Heart right ventricle (tissue), 16 donors: ENCODE measurements at places on chromosomes 3 and 15. TPM values are rescaled to one million over a fixed set of nuclear protein-coding genes. Genes with fewer than 3 reads are reported as not detected.

CHRM5 gene
- polyA plus RNA-seq: not detected

VILL gene
- 4.8 TPM for polyA plus RNA-seq

RBMS3 gene
- 3.2 TPM for polyA plus RNA-seq

DNA sequence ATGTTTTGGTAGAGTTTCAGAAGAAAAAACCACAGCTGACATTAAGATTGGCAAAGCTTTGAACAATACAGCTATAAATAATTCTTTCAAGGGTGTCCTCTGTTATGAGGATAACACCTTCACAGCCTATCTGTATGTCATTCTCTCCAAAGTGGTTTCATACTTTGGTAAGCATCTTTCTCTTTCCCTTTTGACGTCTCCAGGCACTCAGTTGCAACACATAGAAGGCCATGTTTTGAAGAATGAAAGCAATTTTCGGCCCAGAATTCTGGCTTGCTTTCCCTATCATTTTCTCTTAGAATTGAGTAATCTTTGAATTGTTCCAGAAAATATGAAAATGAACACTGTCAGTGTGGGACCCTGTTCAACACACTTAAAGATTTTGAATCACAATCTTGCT lies 200.0 kb upstream of the CBLB start:
- DNase-seq: no peak

GRCh38 chr3:61956236-61956635 lies 394.9 kb downstream of the PTPRG start:
- no peak for DNase-seq

- DNase-seq: no peak
Observed at GRCh38 chr3:45568848-45569762, 25.4 kb upstream of the LIMD1 start.

GRCh38 chr15:85800478-85801123 lies 5.9 kb upstream of the KLHL25 start:
- DNase-seq: peak; percentile 70

- no peak for DNase-seq
Observed at GRCh38 chr3:46354984-46355383, 1.1 kb downstream of the CCR2 start.

RASGRP1 gene
- 0.04 TPM for polyA plus RNA-seq

MON1A gene
- 10.6 TPM for polyA plus RNA-seq

- DNase-seq: no peak
Observed at GRCh38 chr3:81452418-81452817, 309.0 kb downstream of the GBE1 start.

GRCh38 chr15:96415513-96416217 lies 85.2 kb downstream of the NR2F2 start:
- DNase-seq: no peak

DNA sequence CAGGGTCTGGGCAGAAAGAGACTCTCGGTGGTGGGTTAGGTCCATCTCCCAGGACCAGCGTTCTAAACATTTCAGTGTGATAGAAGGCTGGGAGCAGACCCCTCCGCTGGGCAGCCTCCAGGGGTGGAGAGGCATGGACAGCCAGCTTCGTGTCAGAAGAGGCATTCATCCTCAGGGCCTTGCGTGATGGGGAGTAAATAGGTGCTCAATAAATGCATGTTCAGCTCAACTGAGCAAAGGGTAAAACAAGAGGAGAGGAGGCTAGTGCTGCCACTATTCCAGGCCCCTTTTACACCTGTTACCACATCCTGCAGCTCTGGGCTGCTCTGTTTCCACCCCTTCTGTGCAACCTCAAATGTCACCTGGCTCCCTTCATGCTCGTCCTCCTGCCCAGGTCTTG lies 49.0 kb downstream of the SEMA5B start:
- no peak for DNase-seq

DNA sequence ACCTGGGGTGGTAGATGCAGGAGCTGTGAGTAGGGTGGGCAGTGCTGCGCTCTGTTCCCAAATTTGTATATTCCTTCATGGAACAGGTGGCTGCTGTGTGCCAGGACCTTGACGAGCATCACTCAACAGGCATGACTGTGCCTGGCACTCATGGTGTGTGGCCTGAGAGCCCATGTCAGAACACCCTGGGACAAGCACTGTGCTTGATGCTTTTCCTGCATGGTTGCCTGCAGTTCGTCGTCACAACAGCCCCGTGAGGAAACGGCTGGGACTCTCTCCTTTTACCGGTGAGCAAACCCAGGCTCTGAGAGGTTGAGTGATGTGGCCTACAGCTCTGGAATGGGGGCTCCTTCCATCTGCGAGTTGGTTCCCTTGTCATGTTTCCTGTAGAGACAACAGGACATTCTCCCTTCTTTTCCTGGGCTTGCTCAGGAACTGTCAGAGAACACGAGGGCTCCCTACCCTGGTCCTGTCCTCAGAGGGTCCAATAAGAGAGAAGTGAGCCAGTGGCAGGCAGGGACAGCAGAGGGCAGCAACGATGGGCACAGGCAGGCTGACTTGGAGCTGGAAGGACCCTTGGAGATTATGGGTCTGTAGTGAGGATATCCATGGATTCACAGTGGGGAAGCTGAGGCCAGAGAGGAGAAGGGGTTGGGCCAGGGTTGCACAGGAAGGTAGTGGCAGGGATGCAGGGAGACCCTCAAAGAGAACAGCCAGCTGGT lies 37.4 kb downstream of the PRKCD start:
- DNase-seq: no peak

CCDC39 gene
- 0.15 TPM for polyA plus RNA-seq

ATP11B gene
- 6.6 TPM for polyA plus RNA-seq

DNA sequence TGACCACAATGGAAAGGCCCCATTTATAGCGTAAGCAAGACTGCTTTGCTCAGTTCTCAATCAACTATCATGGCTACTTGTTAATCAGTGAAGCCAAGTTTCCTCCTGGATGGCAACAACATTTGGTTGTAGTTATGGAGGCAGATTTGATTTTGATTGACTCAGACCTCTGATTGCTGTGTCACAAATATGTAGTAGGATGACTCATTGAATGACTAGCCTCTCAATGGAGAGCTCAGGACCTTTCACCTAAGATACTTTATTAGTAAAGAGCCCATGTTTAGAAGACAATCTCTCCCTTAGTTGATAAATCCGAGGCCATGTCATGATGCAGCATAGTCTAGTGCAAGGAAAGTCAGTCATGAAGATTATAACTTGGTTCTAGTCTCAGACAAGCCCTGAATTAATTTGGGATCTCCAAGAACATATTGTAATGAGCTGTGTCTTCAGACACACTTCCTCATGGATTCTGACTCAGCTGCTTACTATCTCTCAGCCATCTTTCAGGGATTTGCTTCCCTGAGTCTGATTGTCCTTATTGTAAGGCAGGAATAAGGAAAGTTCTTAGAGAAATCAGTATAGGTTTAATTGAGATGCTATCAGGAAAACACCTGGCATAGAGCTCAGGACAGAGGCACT lies 397.4 kb upstream of the TMCO5A start:
- no peak for DNase-seq

TRIM42 gene
- not detected for polyA plus RNA-seq

GRCh38 chr3:157065201-157065600 lies 94.7 kb downstream of the CCNL1 start:
- DNase-seq: no peak

TMEM212 gene
- polyA plus RNA-seq: not detected

DNA sequence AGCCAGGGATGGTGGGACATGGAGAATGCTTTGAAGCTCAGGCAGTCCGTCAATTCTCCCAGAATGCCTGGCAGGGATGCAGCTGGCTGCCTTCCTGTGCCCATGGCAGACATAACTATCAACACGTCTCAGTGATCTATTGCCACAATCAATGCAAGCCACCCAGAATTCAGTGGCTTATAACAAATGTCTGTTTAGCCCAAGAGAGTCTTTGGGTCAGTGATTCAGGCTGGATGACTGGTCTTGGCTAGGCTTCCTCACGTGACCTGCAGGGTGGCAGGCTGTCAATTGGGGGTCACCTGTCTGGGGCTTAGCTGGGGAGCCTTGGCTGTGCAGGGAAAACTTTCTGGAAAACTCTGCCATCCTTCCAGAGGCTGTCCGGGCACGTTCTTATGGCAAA lies 213.1 kb upstream of the LRRFIP2 start:
- no peak for DNase-seq

DPPA2 gene
- not detected for polyA plus RNA-seq

DNA sequence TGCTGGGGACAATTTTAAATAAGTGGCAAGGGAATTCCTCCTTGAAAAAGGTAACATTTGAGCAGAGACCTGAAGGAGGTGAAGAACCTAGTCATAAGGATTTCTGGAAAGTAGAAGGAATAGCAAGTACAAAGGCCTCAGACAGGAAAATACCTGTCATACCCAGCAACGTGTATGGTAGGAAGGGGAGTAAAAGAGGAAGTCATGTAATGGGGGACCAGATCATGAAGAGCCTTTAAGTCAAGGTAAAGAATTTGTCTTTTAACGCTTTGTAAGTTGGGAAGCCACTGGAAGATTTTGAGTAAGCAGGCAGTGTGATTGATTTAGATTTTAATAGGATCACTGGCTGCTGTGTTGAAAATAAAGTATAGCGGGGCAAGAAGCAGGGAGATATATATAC lies 43.4 kb upstream of the FAH start:
- DNase-seq: no peak

- DNase-seq: no peak
Observed at GRCh38 chr3:117366574-117366973, 657.0 kb downstream of the TUSC7 start.

- no peak for DNase-seq
Observed at GRCh38 chr3:5891711-5892110, 704.2 kb downstream of the EDEM1 start.

TMEM207 gene
- polyA plus RNA-seq: not detected

DNA sequence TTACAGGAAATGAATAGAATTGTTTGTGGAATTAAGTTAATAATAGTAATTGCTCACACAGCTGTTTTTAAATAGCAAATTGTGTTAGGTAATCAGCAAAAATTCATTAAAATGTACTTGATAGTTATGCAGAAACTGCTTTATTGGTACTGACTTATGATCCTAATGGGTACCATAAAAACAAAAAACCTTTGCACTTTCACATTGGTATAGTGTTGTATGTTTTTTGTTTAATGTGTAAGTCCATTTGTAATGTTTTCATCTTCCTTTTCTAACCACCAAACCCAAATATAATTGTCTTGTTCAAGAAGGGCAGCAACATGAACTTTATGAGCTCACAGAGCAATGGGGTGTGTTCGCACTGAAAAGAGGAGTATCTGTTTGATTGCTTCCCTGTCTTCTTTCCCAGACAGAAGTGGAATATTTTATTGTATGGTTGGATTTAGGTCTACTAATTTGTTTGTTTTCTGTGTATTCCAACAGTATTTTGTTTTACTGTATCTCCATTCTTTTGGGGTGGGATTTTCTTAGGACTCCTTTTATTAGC lies 135.8 kb downstream of the TCF12 start:
- DNase-seq: no peak

ACVR2B gene
- 1.4 TPM for polyA plus RNA-seq

DNA sequence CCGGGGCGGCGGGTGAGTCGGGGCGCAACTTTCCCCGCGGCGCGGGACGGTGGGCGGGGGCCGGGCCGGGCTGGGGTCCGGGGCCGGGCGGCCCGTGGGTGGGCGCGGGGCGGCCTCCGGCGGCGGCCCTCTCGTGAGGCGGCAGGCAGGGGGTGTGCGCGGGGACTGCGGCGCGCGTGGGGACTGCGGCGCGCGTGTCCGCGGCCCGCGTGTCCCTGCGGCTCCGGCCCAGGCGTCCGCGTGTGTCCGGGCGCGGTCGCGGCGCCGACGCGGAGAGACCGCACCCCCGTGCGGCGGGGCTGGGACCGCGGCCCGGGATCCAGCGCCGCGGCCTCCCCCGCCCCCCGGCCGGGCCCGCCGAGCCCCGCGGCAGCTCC lies 349 bp downstream of the PLXNA1 start:
- DNase-seq: peak; percentile 21

DNA sequence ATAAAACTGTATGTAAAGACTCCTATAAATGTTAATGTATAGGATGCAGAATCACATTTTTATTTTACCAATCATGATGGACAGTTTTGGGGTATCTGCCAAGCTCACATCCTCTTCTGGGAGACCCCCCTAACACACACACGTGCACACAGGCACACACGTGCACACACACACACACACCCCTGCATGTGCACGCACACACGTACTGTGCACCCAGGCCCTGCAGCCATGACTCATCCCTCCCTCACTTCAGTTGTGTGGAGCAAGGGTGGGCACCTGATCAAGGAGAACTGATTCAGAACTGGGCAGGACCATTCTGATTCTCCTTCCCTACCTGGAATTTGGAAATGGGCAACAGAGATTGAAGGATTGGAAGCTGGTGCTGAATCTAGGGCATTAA lies 16.0 kb upstream of the MINDY4B start:
- DNase-seq: no peak

- peak; percentile 17 for DNase-seq
Observed at GRCh38 chr3:66115858-66116654, 77.3 kb upstream of the MAGI1 start.

GRCh38 chr15:93311620-93312019 lies 222.6 kb upstream of the RGMA start:
- no peak for DNase-seq

DNA sequence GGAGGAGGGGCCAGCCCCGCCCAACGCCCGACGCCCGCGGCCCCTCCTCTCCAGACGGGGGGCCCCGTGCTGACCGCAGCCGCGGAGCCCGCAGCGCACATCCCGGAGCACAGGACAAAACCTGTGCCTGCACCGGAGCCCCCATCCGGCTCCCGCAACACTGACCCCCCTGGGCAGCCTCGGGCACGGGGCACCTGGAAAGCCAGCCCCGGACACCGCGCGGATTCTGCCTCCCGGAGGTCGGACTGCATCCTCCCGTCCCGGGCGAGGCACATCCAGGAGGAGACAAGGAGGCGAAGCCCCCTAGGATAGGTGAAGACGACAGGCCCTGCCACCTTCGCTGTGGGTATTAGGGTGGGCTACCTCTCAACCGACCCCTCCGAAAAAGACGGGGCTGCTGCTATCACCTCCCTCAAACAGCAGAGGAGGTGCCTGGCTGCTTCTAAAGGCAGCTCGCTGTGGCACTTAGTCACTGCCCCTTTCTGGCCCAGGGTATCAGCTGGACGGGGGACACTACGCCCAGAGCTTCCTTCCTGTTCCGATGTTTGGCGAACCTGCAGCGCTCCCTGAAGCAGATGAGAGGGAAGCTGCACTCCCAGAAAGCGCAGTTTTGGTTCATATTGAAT lies 10.6 kb downstream of the XXYLT1 start:
- no peak for DNase-seq

DNA sequence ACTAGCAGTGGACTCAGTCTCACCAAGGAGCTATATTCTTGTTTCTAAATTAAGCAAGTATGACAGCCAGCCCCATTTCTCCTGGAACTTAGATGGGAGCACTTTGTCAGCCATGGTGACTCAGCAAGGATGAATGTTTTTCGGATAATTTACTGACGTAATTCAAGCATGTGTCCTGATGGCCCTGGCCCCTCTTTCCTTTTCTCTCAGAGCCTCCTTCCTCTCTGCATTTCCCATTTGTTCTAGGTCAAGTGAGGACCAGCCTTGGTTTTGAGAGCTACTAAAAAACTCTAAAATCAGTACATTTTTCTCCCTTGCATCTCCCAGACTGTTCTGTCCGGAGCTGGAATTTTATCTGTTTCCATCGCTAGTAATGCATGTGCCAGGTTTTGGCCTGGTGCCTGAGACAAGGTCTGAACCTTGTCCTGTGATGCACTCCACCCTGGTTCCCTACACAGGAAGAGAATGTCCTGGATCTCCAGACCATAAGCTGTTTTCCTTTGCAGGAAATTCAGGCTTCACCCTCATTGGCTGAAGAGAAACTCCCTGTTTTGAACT lies 256.6 kb upstream of the ROPN1 start:
- DNase-seq: peak; percentile 52

GRCh38 chr3:29144807-29145206 lies 136.1 kb upstream of the RBMS3 start:
- DNase-seq: peak; percentile 10

HGD gene
- polyA plus RNA-seq: not detected
